ENCODE measurements at places on chromosomes 3 and 15.

DNA sequence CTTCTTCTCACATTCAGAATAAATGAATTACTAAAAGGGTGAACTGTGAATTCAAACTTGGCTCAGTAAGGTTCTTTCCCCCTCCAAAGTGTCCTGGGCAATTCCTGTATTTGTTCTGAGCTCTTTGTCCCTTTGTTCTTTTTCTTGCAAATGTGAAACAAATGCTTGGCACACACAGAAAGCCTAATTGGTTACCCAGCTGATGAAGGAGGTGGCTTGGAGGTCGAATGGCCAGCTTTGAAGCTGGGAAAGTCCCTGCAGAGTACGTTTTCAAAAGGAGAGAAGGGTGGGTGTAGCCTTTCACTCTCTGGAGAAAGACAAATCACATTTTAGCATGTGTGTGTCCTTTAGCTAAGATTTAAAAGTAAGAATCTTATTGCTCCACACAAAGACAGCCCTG, 154.4 kb downstream of the PEX5L start:
- no peak for DNase-seq

GRCh38 chr3:46703013-46703520, 1.9 kb downstream of the TMIE start:
- no peak for DNase-seq

- DNase-seq = no peak
Measured at GRCh38 chr3:88957711-88958439, 149.5 kb upstream of the EPHA3 start.

GRCh38 chr3:164952966-164953365, 125.3 kb downstream of the SI start:
- no peak for DNase-seq

DNA sequence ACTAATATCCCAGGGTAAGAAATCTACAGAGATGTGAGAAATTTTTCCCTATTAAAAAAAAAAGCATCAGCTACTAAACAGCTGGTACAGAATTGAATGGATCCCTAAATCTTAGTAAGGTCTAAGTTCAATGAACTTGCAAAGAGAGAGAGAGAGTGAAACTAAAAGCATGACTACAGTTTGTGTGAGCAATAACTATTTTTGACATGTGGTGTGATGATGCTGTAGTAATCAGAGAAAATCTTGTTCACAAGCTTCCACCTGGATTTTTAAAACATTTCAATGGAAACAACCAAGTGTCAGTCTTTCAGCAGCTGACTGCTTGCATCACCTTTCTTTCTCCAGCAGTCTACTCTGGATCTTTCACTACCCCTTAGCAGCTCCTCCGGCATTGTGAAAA, 45.2 kb upstream of the ABI3BP start:
- DNase-seq = no peak
